ENCODE measurements at places on chromosomes 7 and 10.
A peak's percentile ranks its signal among the peaks of the same experiment; 100 is the strongest.

- no peak for DNase-seq
Observed at GRCh38 chr10:12943425-12943824, 58.1 kb downstream of the CCDC3 start.

DNA sequence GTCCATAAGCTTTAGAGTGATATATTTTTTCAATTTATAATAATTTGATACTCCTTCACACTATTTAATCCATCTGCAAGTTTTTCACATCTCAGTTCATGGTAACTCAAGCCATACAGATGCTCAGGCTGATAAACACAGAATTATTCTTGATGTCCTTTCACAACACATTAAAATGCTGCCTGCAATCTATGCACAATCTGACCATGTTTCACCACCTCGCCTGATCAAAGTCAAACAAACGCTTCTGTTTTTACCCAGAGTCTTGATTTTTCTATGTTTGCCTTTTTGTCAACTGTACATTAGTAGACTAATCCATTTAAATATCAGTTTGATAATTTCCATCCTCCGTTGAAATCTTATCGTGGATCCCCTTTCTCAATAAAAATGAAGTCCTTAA lies 833.8 kb upstream of the KCND2 start:
- no peak for DNase-seq

DNA sequence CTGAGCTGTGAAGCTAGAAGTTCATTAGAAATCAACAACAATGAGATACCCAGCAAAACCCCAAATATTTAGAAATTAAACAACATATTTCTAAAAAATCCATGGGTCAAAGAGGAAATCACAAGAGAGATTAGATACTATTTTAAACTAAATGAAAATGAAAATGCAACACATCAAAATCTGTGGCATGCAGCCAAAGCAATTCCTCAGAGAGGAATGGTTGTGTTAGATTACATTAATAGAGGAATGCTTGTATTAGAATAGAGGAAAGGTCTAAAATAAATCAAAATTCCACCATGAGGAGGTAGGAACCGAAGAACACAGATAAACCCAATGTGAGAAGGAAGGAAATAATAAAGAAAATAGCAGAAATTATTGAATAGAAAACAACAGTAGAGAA lies 642.1 kb upstream of the GALNT17 start:
- DNase-seq: no peak

- DNase-seq: no peak
Observed at GRCh38 chr10:112094984-112095383, 88.6 kb downstream of the GPAM start.

DNA sequence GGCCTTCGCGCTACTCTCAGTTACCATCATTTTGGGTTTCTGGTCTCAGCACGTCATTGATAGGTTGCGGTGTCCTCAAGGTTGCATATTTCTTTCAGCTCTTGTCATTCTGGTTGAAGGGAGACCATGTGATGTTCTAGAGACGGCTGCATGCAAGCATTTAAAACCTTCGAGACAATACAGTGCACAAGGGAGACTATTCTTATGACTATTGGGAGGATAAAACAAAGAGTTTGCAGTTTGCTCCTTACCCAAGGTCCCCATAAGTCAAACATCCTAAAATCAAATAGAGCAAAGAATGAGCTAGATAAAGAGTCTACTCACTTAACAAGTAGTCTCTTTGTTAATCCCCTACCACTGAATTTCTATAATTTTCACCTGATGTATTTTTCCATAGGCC lies 39.1 kb downstream of the NPVF start:
- DNase-seq: no peak

DNA sequence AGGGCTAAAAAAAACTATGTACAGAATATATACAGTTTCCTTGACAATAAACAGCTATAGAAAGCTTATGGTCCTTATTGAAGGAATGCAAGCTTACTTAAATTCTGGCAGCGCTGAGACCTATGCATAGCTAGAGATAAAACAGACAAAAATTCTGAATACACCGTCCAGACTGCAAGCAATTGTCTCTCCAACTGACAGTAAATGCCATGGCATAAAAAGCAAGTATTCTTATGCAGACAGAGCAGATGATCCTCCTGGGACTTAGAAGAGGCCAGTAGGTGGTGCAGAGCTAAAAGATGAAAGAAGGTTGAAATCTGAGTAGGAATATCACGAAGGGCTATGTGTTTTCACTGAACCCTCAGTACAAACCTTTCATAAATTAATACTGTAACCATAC lies 157.0 kb upstream of the CACNA2D1 start:
- DNase-seq: no peak

DNA sequence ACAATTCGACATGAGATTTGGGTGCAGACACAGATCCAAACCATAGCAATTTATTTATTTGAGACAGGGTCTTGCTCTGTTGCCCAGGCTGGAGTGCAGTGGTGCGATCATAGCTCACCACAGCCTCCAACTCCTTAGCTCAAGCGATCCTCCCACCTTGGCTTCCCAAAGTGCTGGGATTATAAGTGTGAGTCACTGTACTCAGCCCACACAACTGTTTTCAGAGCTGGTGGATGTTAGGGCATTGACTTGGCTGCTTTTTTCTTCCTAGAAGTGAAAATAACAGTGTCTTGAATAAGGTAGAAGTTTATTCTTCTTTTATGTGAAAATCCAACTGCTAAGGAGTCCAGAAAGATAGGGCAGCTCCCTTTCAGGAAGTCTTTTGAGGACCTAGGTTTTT lies 132.1 kb downstream of the CCDC3 start:
- no peak for DNase-seq

DNA sequence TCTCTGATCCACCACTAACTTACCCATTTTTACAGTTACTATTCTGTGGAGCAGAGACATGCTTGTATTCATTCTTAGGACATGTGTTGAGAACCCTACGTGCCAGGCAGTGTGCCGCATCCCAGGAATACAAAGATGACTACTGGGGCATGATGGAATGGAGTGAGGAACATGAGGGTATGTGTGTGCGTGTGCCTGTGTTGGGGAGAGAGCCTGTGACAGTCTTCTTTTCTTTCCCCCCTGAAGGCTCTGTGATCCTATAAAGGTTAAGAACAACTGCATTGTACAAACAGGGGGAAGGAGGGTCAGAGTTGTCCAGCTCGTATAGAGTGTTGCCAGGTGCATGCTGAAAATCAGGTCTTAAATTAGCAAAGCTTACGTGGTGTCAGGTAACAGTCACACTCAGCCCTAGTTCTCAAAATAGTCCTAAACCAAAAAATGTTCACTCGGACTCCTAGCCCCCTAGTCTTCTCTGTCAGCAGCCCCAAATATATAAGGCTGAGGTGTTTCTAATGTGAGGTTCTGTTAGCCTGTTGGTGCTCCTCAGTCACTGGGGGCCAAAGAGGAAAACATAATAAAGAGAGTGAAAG lies 161.9 kb downstream of the CELF2 start:
- DNase-seq: no peak

DNA sequence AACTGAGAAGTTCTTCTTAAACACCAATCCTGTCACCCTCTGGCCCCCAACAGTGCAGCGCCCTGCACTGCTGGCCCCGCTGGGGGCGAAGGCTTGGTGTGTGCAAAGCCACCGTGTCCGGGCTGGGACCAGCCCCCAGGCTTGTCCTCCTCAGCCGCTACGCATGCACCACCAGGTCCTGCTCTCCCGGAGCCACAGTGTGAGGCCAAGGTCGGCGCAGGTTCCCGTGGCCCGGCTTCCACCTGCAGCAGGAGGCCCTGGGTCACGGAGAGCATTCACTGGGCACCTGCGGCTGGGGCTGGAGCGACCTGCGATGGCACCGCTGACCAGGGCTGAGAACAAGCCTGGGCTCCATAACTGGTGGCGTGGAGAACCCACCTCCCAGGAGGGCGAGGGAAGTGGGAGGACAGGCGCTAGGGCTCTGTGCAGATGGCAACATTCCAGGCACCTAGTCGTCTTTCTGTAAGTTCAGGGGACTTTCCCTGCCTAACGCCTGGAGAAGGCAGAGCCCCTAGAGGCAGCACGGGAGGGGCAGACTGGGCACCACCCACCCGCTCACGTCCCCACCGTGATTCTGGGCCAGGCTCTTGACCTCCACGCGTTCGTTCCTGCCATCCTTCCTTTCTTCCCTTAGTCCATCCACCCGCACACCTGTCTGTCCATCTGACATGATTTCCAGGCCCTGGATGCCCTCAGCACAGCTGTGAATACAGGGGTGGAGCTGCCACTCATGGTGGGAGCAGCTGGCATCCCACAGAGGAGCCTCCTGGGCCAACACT lies 271.6 kb downstream of the ELFN1 start:
- DNase-seq: no peak

DNA sequence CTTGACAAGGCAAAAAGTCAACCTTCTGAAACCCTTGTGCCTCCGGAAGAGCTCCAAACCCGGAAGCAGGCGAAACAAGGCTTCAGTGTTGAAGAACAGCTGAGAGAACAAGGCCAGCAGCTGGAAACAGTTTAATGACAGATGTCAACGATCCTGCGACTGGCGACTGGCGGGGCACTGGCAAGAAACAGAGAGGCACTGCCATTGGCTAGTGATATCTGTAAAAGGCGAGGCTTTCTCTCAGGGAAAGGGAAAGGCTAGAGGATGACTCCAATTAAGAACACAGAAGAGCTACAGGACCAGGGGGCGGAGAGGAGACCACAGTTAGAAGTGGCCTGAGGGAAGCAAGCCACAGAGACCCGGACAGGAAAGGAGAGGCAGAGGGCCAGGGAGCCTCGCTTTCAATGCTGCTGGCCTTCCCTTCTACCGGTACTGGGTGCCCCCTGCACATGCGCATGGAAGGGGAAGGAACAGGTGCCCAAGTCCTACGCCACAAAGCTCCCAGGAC lies 19.4 kb downstream of the ITGB1 start:
- no peak for DNase-seq

DNA sequence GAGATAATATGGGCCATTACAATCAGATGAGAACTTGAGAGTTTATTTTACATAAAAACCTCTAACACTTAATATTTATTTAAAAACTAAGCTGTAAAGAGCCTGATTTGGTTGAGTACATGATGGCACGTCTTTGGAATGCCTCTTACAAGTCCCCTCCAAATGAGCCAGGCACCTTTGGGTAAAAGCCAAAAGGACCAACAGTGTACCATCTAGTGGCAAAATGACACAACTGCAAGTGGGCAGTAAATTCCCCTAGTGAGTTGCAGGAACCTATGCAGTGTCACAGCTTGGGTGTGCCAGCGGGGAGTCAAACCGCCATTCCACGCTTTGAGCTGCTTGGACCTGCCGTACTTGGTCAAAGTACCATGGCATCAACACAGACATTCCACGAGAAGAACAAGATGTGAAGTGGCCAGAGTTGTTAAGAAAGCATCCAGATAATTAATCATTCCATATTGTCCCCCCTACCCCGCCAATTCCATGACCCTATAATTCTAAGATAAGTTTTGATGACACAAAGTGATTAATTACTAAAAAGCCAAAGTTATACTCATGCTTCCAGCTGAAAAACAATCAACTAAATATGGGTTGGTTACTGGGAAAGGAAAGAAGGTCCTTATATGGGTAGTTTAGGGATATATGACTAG lies 115.2 kb downstream of the SORBS1 start:
- DNase-seq: peak; percentile 55

DNA sequence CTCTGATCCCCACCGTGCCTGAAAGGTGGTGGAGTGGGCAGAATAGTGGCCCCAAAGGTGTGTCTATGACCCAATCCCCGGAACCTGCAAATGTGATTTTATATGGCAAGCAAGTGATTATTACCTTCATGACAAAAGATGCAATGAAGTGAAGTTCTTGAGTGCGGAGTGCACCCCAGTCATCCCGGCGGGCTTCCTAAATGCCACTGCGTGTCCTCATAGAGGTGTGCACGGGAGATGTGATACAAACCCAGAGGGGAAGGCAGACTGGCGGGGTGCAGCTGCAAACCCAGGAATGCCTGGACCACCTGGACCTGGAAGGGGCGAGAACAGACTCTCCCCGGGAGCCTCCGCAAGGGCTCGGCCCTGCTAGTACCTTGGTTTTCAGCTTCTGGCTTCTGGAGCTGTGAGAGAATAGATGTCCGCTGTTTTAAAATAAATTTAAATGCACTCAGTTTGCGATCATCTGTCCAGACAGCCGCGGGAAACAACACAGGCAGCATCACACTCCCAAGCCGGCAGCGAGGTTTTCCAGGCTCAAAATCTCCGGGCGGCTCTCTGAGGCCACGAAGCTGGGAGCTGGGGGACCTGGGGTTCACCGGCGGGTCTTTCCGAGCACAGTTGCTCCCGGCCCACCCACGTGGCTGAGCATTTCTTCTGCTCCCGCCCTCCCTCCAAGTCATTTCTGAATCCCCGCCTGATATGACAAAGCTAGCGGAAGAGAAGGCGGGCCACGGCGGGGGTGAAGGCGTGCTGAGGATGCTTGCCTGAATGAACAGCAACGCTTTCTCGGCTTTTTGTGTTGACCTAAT lies 50.4 kb upstream of the EBF3 start:
- DNase-seq: no peak

DNA sequence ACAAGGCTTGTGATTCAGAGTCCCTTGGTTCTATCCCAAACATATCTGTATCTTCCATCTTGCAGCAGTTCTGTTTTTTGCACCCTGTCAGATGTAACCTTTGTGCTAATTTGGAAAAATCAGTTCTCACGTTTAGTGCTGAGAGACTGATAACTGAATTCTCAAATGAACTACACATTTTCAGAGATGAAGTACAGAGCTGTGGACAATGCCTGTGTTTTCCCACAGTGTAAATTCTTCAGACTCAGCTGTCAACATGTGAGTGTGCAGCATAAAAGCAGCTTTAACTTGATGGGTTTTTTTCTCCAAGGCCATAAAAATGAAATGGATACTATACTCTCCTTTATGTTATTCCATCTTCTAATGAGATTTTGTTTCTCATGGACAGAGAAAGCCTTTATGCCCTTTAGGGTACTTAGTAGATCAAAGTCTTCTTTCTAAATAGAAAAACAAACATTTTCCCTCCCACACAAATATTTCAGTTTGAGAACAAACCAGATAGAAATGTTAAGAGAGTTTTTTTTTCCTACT lies 150.9 kb downstream of the SEMA3A start:
- DNase-seq: no peak

GRCh38 chr10:98485959-98486358 lies 39.2 kb upstream of the HPS1 start:
- no peak for DNase-seq

GRCh38 chr10:98023024-98023423 lies 7.4 kb downstream of the CRTAC1 start:
- no peak for DNase-seq

DNA sequence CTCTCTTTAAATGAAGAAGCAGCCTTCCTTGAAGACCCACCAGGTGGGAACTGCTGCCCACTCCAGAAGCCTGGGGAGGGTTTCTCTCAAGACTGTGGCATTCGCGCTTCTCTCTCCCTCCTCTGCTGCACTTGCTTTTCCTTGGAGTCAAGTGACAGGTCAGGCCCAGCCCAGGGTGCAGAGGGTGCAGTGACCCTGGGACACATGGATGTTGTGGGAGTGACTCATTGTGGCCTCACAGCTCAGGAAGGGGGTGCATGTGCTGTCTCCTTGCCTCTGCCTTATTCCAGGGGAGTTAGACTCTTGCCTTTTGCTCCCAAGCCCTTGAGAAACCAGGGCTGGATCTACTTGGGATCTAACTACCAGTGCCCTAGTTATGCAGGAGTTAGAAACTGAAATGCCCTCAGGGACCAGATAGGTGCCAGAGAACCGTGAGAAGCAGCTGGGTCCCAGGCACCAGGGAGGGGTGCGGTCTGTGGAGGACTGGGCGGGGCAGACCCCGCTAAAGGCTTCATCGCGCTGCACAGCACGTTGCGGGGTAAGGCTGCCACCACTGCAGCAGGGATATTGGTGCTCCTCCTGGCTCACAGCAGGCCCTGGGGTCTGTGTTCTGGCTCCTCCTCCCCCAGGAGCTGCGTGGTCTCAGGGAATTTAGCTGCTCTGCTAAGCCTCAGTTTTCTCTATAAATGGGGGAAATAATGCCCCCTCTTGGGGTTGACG lies 11.4 kb downstream of the FAM241B start:
- no peak for DNase-seq

- DNase-seq: no peak
Observed at GRCh38 chr7:94580601-94581000, 71.0 kb downstream of the CASD1 start.
